ENCODE measurements at places on chromosomes 2 and 18.

DNA sequence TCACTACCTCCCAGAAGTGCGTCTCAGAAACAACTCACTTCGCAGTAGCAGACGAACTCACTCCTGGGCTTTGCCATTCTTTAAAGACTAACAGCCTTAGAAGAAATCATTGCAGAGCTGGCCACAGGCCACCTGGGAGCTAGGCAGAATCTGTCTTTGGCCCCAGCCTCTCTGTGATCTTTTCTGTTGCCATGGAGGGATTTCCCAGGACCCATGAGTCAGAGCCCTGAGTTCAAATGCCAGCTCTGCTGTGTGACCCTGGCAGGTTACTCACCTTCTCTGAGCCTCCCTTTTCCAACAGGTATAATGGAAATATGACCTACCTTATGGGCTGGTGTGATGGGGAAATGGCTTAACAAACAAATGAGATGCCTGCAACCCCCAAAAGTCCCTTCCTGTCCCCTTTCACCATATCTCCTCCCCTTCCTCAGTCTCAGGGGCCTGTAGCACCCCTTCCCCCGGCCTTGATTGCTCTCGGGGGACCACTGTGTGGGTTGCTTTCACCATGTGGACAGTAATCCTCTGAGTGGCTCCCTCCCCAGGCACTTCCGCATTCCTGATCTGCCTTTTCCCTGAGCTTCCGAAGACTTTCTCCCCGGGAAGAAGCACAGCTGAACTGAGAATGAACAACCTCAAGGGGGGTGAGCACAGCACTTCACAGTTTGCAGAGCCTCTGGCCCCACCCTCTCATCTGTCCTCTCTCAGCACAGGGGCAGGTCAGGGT, 34.0 kb upstream of the SLC66A3 start:
- DNase-seq, result no peak

GRCh38 chr2:134407154-134407890, 153.4 kb downstream of the MGAT5 start:
- no peak for DNase-seq

- no peak for DNase-seq
Observed at GRCh38 chr18:68713796-68714195, 1.1 kb downstream of the TMX3 start.

GRCh38 chr2:18062892-18063291, 184.4 kb downstream of the KCNS3 start:
- no peak for DNase-seq

DNA sequence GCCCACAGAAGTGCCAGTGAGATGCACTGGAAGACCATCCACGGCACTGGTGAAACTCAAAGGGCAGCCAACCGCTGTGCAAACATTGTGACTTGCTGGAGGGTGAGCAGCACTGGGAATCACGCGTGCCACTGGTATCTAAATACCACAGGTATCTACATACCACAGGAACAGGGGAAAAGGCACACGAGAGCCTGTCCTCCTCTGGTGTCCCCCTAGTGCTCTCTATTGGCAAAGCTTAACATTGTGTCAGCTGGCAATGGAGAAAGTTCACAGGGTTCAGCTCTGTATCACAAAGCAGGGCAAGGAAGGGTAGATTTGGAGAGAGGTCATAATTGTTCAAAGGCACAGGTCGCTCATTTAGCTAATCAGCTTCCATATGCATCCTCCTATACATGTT, 12.6 kb upstream of the SEC11C start:
- DNase-seq, result no peak

DNA sequence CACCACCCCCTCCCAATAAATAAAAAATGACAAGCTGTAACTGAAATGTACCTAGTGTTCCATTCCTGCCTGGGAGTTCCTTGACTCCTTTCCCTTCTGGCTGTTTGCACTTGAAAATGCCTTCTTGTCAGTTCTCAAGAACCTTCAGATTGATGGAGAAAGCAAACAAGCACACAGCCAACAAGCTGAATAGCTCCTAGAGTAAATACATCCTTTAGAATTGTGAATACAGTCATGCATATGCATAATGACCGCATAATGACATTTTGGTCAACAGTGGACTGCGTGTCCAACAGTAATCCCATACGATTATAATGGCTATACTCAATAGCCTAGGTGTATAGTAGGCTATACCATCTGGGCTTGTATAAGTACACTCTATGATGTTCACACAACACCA, 97.0 kb downstream of the LYPD6 start:
- no peak for DNase-seq

DNA sequence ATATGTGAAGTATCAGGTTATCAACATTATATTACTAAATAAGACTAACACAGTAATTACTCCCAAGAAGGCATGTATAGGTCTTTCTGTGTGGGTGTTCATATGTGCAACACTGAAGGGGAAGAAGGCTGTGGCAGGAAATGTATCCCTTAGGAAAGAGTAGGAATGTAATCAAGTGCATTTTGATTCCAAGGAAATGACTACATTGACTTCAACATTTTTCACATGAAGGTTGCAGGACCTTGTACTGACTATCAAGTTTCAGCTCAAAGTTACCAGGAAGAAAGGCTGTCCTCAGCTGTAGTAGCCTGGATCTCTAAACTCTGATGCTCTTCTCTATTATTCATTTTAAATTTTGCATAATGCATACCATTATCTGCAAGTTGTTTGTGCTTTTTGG, 680.8 kb downstream of the NYAP2 start:
- no peak for DNase-seq

DNA sequence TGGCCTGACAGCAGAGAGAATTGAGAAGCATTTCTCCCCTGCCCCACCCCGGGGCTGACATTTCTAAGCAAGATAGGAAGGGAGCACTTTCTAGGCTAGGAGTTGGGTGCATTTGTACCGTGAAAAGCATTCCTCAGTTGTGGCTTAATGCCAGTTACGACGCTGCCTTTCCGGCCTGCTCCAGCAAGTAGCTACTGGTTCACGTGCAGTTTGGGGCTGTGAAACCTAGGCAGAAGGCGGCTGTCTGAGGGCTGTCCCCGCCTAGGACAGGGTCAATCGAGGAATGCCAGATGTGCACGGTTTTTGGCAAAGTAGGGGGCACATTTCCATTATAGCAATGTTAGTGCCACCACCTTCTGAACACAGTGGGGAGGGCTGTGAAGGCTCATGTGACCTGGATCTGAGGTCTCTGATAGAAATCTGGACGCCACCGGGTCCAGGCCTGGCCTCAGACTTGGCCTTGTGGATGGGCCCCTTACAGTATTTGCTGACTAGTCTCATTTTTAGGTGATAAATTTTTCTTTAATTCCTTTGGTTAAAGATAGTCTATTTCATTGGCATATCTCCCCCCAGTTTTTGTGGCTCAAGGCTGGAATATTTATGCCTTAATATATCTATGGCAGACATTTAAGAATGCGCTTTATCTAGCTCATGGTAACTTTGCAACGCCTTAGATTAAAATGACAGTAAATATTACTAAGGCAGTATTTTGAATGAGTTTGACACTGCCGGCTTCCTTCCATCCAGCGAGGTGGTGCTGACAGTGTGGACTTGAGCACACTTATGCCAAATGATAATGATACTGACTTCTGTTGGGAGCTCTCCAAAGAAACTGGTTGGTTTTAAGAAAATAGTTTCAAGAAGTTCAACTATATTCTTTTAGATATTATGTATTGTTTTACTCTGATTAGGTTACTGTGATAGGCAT, 78.7 kb downstream of the LPIN1 start:
- no peak for DNase-seq

DNA sequence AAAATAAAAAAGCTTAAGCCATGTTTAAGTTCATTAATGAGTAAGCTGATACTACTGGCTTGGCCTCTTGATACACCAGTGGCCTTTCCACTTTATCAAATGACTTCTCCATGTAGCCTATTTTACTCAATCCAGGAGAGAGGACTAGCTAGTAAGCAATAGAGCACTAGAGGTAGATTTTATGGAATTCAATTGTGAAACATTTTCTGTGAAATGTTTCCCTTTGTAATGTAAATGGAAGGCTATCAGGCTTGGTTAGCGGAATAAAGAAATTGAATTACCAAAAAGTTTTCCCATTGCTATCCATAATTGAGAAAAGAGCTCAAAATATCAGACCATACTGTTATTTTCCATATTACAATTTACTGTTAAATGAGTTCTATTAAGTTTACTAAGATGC, 515.4 kb upstream of the CDH2 start:
- no peak for DNase-seq

GRCh38 chr18:37346048-37346447, 219.6 kb downstream of the CELF4 start:
- no peak for DNase-seq

DNA sequence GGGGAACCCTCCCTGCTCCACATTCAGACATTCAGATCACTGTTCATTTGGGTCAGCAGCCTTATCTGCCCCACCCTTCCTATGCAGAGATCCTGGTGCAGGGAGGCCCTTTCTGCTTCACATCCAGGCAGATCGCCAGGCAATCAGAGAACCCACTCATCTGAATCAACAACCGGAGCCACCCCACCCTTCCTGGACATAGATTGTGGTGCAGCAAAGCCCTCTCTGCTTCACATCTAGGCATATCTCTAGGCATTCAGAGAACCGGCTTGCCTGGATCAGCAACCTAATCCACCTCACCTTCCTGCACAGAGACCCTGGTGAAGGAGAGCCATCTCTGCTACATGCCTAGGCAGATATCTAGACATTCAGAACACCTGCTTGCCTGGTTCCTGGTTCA, 184.5 kb upstream of the CNTNAP5 start:
- DNase-seq, result no peak

- DNase-seq, result no peak
Observed at GRCh38 chr2:226187616-226188015, 612.0 kb downstream of the IRS1 start.

DNA sequence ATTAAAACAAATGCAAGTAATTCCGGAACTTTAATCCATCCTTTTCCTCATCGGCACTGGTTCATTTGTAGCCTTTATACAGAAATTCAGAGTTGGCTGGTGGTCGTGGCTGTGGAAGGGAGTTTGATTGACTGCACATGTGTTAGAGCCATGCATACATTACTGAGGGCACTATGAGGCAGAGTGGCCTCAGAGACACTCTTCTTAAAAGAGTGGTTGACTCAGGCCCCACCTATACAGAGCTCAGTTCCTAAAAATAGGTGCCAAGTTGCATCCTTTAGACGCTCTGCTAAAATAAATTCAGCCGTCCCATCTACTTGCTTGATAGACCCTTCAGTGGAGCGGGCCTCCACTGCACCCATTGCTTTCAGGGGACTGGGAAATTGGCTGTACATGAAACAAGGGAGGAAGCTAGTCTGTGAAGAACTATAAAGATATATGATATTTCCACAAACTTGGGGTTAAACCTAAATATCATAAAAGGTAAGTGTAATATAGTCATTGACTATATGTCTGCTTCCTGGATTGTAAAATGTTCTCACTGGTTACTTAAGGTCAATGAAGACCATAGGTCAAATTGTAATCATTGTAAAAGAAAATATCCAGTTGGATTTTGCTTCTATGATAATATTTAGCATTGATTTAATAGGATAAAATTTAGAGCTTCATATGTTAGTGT, 298.9 kb downstream of the XIRP2 start:
- no peak for DNase-seq

DNA sequence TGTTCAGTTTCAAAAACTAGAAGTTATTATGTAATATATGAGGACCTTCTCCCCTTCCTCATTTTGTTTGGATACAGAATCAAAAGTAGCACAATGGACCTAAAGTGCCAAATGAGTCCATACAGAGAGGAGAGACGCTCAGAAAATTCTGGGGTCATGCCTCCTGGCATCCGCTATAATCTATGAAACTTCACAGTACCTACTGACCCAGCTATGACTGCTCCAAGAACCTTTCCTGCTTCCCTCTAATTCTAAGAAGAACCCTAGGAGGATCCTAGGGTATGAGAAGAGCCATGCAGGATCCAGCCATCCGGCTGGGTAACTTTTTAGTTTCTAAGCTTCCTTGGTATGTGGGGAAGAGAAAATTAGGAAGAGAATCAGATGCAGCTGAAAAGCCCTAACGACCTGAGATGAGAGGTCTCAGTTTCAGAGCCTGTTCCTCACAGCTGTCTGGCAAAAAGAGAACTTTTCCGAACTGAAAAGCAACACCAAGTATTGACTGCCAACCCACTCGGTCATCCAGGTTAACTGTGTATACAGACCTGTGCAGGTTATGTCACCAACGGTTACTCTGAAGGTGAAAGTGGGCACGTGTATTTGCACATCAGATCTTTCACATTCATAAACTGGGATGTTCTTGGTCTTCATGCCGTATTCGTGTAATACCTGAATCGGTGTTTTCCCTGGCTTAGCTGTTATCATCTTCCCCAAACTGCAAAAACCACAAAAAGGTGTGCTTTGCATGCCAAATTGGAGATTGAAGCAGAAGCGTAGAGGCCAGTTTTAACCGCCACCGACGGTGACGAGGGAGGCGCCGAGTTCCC, 1.1 kb downstream of the PRKRA start:
- no peak for DNase-seq

GRCh38 chr18:39299152-39299551, 1733.6 kb upstream of the CELF4 start:
- no peak for DNase-seq

DNA sequence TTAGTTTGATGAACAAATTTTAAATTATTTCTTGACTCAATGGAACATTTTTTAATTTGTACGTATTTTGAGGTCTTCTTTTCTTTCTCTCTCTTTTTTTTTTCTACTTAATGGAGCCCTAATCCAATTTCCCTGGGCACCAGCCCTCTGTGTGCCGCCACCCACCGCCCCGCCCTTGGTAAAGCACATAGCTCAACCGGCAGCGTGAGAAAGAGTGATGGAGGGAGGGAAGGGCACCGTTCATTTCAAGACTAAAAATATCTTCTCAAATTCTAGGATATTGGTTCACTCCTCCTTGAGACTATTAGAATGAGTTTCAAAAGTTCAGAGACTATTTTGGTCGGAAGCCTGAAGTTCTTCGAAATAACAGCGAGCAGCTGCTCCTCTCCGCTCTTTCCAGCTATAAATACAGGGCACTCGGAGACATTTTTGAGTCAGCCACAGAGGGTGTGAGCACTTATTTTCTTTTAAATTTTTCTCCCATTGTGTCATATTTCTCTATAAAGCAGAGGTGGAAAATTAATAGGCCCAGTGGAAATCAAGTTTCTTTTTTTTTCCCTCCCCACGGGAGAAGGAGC, 731.7 kb upstream of the ID2 start:
- no peak for DNase-seq

DNA sequence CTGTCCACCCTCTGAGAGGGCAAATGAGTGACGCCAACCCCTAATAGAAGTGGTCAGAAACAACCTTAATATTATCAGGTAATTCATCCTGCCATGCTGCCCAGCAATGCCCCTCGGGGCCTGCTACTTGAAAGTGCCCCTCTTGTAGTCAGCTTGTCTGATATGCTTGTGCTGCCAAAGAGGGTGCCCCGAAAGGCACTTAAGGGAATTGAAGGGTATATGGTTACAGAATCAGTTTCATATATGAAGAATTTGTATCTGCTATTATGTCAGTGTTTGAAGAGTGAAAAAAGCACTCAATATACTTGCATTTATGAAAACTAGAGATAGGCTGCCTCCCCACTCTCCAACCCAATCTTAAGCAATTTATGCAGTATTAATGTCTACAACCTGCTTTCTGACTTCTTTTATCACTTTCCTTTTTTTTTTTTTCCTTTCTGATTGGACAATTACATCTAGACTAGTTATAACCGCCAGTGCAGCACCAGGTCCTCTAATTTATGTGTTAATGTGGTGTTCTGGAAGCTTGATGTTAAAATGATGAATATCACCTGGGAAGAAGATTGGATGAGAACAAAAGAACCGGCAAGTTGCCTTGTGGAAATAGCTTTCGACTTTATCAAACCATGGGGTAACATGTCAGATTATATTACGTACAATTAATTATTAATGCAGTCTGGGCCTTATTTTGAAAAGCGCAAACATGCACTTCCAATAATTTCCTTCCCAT, 646.9 kb upstream of the ACVR2A start:
- DNase-seq, result no peak

All from cortex of kidney (tissue), 1 donor.